Ascending aorta (tissue), 2 donors: ENCODE measurements at places on chromosomes 2 and 18.

DNA sequence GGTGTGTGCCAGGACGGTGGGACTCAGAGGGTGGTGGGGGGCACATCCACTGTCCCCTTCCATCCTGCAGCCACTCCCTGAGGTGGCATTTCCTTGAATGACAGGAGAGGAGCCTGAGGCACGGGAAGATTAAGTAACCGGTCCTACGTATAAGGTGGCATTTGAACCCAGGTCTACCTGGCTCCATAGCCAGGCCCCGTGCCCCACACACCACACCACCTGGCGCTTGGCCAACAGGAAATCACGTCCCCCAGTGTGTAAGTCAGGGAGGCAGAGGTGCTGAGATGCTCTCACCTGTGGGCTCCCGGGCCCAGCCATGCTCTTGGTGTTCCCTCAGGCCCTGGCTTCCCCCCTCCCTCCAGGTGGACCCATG, 53.7 kb downstream of the HPCAL1 start:
- no peak for DNase-seq

- DNase-seq = peak; percentile 96
Measured at GRCh38 chr2:113756355-113757137, at the start of gene SLC35F5. Gene SLC35F5 (minus strand): TSS chr2:113756642. CDS start chr2:113756409, 233 bp downstream.

- no peak for DNase-seq
Measured at GRCh38 chr2:216002101-216002678, 11.2 kb downstream of the MREG start.

GRCh38 chr18:38067821-38068220, 502.2 kb upstream of the CELF4 start:
- DNase-seq = no peak

DNA sequence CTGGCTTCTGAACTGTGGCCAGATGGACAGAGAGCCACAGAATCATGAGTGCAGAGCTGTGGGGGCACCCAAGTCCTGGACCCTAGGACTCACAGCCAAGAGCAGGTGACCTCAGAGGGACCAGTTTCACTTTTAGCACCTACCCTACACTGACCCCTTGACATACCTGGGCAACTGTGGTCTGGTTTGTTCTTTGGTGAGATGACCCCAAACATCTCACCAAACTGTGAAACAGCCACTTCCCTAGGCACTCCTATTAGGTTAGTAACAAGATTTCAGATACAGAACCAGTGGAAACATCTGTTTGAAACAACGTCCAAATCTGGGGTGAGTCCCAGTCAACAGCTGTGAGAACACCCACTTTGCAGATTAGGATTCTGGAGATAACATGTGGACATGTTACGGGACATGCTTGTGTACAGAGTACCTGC, 1.9 kb upstream of the ZFP36L2 start:
- DNase-seq = no peak

DNA sequence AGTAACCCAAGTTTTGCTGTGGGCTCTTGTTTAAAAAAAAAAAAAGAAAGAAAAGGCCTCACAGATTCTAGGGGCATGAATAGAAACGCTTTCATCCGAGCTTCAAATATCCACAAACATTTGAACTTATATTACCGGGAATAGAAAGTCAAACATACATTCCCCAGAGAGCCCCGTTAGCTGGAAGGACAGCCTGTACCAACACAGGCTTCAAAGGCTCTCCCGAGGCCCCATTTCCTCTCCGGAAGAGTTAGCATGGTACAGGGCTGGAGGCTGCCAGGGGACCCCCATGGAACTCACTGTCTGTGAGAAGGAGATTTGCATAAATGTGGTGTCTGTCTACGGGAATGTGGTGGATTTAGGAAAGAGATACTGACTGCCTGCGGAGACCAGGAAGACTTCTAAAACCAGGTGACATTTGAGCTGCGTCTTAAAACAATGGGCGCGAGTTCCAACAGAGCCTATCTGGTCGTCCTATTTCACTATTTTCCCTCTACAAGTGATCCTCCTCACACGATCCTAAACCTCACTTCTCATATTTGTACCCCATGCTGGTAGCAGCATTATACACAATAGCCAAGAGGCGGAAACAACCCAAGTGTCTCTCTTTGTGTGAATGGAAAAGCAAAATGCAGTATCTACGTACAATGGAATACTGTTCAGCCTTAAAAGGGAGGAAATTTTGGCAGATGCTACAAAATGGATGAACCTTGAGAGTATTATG, 820 bp upstream of the MATN3 start:
- no peak for DNase-seq

DNA sequence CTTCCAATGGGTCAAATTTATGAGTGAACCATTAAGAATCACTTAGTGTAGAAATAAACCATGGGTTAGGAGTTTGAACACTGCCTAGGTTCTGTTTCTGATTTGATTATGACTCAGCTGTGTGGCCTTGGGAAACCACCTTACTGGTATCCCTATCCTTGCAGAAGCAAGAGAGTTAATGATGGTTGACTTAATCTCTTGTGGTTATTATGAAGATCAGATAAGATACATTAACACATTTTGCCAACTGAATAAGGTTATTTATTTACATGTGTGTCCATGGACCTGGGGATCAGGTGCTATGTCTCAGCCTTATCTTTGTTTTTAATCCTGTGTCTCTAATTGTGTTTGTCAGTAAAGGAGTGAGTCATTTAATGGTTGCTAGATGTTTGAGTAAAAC, 5.4 kb upstream of the KCNJ13 start:
- no peak for DNase-seq

GRCh38 chr2:45690231-45690630, 38.8 kb downstream of the PRKCE start:
- DNase-seq = no peak

GRCh38 chr2:109226128-109226527, 97.1 kb downstream of the SH3RF3 start:
- peak; percentile 62 for DNase-seq

GRCh38 chr2:177698281-177698680, 305.7 kb downstream of the AGPS start:
- no peak for DNase-seq

DNA sequence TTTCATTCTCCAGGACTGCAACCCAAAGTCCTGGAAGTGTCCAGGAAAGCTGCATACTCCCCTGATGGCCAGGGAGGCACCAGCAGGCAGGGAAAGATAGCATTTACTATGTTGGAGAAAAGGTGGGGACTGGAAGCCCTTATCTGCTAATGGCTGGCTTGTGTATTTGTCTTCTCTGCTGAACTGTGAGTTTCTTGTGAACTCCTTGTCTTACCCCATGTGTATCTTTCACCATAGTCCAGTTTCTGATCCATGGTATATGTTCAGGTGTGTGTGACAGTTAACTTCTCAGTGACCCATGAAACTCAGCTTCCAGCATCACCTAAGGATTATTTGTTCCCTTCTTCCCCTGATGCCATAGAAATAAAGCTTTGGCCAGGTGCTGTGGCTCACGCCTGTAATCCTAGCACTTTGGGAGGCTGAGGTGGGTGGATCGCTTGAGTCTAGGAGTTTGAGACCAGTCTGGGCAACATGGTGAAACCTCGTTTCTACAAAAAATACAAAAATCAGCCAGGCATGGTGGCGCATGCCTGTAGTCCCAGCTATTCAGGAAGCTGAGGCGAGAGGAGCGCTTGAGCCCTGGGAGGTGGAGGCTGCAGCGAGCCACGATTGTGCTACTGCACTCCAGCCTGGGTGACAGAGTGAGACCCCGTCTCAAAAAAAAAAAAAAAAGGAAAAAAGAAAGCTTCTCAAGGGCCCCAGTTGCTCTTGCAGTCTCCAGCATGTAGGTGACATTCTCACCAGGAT, 112.8 kb upstream of the MAP4K3 start:
- no peak for DNase-seq

- DNase-seq = no peak
Measured at GRCh38 chr18:61889541-61889940, 3.3 kb downstream of the RNF152 start.

- no peak for DNase-seq
Measured at GRCh38 chr2:118861731-118862130, 14.3 kb upstream of the EN1 start.

DNA sequence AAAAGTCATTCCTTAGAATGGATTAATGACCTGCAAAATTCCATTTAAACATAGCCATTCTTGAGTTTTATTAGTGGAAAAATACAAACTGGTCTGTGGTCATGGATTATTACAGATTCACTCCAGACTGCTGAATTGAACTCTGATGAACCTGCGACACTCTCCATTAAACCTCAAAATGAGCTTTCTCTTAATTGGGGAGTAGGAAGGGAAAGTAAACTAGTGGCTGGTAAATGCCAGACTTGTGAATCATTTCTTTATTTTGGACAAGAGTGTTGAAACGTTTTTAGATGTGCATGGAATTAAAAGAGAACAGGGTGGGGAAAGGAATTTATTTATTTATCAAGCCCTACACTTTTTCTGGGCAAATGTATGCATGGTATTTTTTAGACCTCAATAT, 321.2 kb upstream of the FANCL start:
- DNase-seq = no peak

GRCh38 chr2:146079216-146079615, 1559.3 kb upstream of the ZEB2 start:
- no peak for DNase-seq

DNA sequence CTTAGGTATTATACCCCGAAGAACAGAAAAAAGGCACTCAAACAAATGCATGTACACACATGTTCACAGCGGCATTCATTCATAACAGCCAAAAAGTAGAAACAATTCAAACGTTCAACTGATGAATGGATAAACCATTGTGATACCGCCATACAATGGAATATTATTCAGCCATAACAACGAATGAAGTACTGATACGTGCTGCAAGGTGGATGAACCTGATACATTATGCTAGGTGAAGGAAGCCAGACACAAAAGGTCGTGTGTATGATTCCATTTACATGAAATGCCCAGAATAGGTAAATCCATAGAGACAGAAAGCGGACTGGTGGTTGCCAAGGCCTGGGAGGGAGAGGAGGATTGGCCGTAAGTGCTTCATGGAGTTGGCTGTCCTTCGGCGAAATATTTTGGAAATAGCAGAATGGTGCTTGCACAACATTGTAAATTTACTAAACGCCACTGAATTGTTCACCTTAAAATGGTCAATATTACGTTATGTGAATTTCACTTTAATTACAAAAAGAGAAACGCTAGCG, 750 bp upstream of the RMP24 start:
- DNase-seq = no peak

- no peak for DNase-seq
Measured at GRCh38 chr2:159072795-159073194, 104.4 kb downstream of the TANC1 start.
